ENCODE measurements at places on chromosomes 4 and X. TPM values are rescaled to one million over a fixed set of nuclear protein-coding genes. Genes with fewer than 3 reads are reported as not detected.

GRCh38 chrX:103440621-103441020 is 64.3 kb downstream of the BEX3 start:
- H3K27me3 ChIP-seq = no peaks in the 10 kb centered on the region
- no peak for DNase-seq
- H3K36me3 ChIP-seq = no peaks in the 10 kb centered on the region

- no peak overlapping the region for H3K27ac ChIP-seq
- peaks cover 47% of the 10 kb centered on the region for H3K36me3 ChIP-seq
- peaks cover 11% of the 10 kb centered on the region for H3K4me1 ChIP-seq
Observed at GRCh38 chrX:20135944-20136343, 5.7 kb downstream of the EIF1AX start.

DNA sequence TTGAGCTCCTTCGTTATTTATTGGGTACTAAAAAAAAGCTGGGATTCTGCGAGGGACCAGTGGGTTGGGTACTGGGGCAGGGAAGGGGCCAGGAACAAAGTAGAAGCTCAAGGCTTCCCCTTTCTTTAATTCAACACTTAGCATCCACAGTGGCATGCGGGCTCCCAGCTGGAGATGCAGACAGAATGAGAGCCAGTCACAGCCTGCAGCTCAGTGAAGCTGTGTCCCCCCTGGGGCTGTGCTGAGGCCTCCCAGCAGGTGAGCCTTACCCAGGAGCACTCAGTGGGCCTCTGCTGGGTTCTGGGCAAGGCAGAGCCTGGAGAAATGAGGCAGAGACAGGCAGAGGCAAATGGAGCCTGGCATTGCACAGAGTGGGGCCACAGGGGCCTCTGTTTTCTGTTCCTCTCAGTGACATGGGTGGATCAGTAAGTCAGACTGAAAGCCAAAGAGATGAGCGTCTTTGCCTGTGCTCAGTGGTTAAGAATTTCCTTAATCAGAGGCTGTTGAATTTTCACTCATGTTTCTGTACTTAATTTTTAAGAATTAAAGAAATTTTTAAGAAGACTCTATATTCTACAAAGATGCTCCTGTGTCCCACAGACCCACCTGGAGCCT is 181.4 kb upstream of the RBPJ start:
- H3K4me3 ChIP-seq = no peak overlapping the region
- no peaks in the 10 kb centered on the region for H3K4me1 ChIP-seq
- H3K36me3 ChIP-seq = no peaks in the 10 kb centered on the region
- no peaks in the 10 kb centered on the region for H3K27me3 ChIP-seq
- H3K27ac ChIP-seq = no peak overlapping the region

NEIL3 gene
- not detected for total RNA-seq

GRCh38 chr4:8351931-8352367 is 82.4 kb downstream of the HTRA3 start:
- peak; percentile 62 for DNase-seq
- H3K4me1 ChIP-seq = peaks cover 12% of the 10 kb centered on the region

PFKFB1 gene
- total RNA-seq = not detected

DNA sequence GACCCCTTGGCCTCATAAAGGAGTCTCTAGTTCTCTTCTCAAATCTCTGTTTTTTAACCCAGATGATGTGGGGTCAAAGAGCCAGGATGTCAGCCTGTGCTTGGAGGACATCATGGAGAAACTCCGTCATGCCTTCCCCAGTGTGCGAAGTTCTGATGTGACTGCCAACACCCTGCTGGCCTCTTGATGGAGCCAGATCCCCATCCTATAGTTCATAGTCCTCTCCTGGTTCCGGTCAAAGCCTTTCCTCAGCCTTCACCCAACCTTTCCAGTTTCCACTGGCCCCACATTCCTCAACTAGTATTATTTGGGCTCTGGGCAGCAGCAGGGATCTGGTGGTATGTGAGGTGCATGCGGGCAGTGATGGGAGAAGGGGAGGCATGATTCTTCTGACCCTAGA is 30.7 kb downstream of the TAF7L start:
- no peak overlapping the region for H3K27ac ChIP-seq
- no peaks in the 10 kb centered on the region for H3K36me3 ChIP-seq
- no peaks in the 10 kb centered on the region for H3K4me1 ChIP-seq
- no peaks in the 10 kb centered on the region for H3K27me3 ChIP-seq
- DNase-seq = no peak
- no peak overlapping the region for H3K4me3 ChIP-seq

DNA sequence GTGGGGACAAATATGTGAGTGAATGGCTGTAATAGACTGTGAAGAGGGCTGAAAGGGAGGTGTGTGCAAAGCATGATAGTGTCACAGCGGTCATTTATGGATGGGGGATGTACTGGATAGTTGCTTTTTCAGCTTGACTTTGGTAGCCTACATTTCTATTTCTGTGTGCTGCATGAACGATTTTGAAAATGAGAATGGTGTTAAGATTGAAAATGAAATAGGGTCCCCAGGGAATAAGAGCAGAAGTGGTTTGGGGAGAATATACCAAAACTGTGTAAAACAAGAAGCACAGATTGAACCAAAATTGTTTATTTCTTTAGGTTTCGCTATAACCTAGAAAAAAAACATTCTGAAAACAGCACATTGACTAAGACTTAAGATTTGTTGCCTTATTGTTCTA is 58.8 kb upstream of the CLNK start:
- H3K27ac ChIP-seq = no peak overlapping the region
- no peaks in the 10 kb centered on the region for H3K27me3 ChIP-seq
- DNase-seq = no peak
- H3K36me3 ChIP-seq = no peaks in the 10 kb centered on the region

- H3K36me3 ChIP-seq = no peaks in the 10 kb centered on the region
- H3K4me3 ChIP-seq = no peak overlapping the region
Observed at GRCh38 chrX:154727418-154727817, 23.5 kb downstream of the GAB3 start.

SMIM14 gene
- 48.2 TPM for total RNA-seq

- no peaks in the 10 kb centered on the region for H3K36me3 ChIP-seq
- H3K27me3 ChIP-seq = no peaks in the 10 kb centered on the region
- no peak for DNase-seq
- H3K4me1 ChIP-seq = peaks cover 3% of the 10 kb centered on the region
Observed at GRCh38 chr4:185719500-185719858, 92.5 kb downstream of the SORBS2 start.

GRCh38 chr4:109996526-109996925 is 83.8 kb downstream of the EGF start:
- H3K27ac ChIP-seq = no peak overlapping the region
- no peaks in the 10 kb centered on the region for H3K4me1 ChIP-seq
- H3K27me3 ChIP-seq = no peaks in the 10 kb centered on the region
- H3K36me3 ChIP-seq = no peaks in the 10 kb centered on the region

DNA sequence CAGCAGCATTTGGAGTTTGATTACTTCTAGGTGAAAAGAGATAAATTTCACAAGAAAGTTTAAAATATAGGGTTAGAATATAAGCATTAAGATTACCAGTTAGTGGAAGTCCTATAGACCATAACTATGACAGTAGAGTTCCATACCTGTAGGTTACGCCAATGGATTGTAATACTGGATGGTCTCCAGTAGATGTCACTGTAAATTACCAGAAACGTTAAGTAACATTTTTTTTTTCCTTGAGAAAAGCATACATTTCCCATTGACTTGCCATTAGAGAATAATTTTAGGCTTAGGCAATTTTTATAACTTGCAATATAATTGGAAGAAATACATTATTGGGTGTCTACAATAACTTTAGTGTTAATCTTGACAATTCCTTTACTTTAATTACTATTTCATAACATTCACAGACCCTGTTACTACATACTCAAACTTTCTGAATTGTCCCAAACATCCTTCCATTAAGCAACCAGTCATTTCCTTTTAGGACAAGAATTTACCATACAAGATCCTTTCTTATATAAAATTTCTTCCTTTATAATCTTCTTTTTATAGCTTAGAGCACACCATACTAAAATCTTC is 304.1 kb upstream of the TECRL start:
- no peak for DNase-seq

GRCh38 chr4:165217325-165217724 is 10.0 kb downstream of the KLHL2 start:
- H3K4me1 ChIP-seq = peaks cover 25% of the 10 kb centered on the region
- no peaks in the 10 kb centered on the region for H3K27me3 ChIP-seq
- no peak overlapping the region for H3K27ac ChIP-seq
- H3K4me3 ChIP-seq = no peak overlapping the region
- no peak for DNase-seq

- no peak overlapping the region for H3K4me3 ChIP-seq
- H3K36me3 ChIP-seq = no peaks in the 10 kb centered on the region
- DNase-seq = peak; percentile 11
- H3K27me3 ChIP-seq = no peaks in the 10 kb centered on the region
Observed at GRCh38 chr4:184313702-184314659, 96.3 kb upstream of the ENPP6 start.

DNA sequence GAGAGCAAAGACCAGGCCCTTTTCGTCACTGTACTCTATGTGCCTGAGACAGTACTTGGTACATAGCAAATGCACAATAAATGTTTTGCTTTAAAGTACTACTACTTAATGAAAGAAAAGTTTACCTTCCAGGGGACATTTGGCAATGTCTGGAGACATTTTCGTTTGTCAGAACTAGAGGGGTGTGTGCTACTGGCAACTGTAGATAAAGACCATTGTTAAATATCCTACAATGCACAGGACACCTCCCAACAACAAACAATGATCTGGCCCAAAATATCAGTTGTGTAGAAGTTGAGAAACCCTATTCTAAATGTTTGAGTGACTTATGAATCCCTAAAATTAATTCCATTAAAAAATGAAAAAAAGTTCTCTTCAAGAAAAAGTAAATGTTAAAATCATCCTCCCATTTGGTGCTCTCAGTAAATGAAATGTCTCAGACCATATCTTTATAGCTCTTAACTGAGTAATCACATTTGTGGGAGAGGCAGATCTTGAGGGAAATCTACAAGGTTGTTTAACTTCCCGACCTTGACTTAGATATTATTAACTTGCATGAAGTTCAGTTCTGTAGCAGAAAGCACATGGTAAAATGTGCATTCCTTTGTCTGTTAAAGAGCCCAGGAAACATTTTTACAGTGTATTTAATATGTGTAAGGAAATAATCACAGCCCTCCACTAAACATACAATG is 18.5 kb downstream of the EGFL6 start:
- H3K4me1 ChIP-seq = no peaks in the 10 kb centered on the region
- no peak overlapping the region for H3K4me3 ChIP-seq
- no peaks in the 10 kb centered on the region for H3K27me3 ChIP-seq
- H3K27ac ChIP-seq = no peak overlapping the region
- no peak for DNase-seq
- no peaks in the 10 kb centered on the region for H3K36me3 ChIP-seq

DNA sequence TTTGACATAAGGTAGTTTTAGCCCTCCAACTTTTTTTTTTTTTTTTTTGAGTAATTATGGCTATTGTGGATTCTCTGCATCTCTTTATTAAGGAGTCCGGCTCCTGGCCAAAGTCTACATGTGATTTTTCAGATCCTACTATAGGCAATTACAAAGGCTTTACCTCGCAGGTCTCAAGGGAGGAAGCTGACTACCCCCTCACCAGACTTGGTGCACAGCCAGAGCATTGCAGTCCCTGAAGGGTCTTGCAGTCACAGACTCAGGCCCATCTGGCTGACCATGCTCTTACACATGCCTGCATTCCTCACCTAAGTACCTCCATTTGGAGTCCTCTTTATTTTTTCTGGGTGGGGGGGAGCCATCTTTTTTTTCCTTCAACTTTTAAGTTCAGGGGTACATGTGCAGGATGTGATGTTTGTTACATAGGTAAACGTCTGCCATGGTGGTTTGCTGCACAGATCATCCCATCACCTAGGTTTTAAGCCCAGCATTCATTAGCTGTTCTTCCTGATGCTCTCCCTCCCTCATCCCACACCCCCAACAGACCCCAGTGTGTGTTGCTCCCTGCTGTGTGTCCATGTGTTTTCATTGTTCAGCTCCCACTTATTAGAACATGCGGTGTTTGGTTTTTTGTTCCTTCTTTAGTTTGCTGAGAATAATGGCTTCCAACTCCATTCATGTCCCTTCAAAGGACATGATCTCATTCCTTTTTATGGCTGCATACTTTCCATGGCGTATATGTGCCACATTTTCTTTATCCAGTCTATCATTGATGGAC is 88.4 kb upstream of the STIM2 start:
- H3K27me3 ChIP-seq = no peaks in the 10 kb centered on the region
- no peaks in the 10 kb centered on the region for H3K36me3 ChIP-seq
- H3K4me3 ChIP-seq = no peak overlapping the region
- no peaks in the 10 kb centered on the region for H3K4me1 ChIP-seq
- H3K27ac ChIP-seq = no peak overlapping the region

GRCh38 chrX:133668225-133668931 is 253.1 kb upstream of the GPC4 start:
- H3K27ac ChIP-seq = no peak overlapping the region
- H3K27me3 ChIP-seq = no peaks in the 10 kb centered on the region
- no peaks in the 10 kb centered on the region for H3K4me1 ChIP-seq
- no peak overlapping the region for H3K4me3 ChIP-seq

OTC gene
- total RNA-seq = 0.32 TPM

UGT2B28 gene
- total RNA-seq = not detected

FLNA gene
- total RNA-seq = 6,152 TPM

DNA sequence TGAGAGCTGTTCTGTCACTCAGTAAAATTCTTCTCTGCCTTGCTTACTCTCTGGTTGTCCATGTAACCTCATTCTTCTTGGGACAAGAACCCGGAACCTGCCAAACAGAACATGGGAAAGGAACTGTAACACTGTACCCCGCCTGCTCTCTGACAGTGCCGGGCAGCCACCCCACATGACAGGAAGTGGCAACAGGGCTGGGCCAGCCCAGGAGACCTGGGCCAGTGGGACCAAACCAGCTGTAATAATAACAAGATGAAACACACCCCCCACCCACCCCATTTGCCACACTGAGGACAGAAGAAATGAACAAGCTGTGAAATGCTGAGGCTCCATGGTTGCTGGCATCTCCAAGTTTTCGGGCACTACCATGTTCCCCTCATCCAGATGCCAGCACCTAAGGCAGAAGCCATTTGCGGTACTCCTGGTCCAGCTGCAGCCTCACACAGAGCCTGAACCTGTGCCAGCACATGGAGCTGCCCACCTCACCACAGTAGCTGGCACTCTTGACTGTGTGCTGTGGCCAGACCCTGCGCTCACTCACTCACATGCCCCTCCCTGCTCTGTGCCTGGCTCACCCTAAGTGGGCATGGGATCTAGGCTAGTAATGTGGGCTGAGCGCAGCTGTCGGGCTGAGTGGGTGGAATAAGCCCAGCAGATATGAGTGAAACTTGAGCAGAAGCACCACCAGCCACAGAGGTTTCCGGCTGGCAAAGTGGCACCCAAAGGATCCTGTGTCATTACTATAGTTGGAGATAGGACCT is 126.2 kb upstream of the UGT8 start:
- no peaks in the 10 kb centered on the region for H3K27me3 ChIP-seq
- no peak for DNase-seq
- H3K4me3 ChIP-seq = no peak overlapping the region
- no peaks in the 10 kb centered on the region for H3K36me3 ChIP-seq

TREX2 gene
- total RNA-seq = 0.21 TPM

Measured in ascending aorta (tissue), 2 donors.